ENCODE measurements at places on chromosomes 12 and 14. TPM values are rescaled to one million over a fixed set of nuclear protein-coding genes. Genes with fewer than 3 reads are reported as not detected.

Gene PARP11
- 10.4 TPM for total RNA-seq

GRCh38 chr12:15146585-15146984 lies 74.6 kb downstream of the RERG start:
- no peaks in the 10 kb centered on the region for H3K27me3 ChIP-seq
- no peaks in the 10 kb centered on the region for H3K4me1 ChIP-seq
- no peak for DNase-seq
- H3K27ac ChIP-seq, result no peak overlapping the region

DNA sequence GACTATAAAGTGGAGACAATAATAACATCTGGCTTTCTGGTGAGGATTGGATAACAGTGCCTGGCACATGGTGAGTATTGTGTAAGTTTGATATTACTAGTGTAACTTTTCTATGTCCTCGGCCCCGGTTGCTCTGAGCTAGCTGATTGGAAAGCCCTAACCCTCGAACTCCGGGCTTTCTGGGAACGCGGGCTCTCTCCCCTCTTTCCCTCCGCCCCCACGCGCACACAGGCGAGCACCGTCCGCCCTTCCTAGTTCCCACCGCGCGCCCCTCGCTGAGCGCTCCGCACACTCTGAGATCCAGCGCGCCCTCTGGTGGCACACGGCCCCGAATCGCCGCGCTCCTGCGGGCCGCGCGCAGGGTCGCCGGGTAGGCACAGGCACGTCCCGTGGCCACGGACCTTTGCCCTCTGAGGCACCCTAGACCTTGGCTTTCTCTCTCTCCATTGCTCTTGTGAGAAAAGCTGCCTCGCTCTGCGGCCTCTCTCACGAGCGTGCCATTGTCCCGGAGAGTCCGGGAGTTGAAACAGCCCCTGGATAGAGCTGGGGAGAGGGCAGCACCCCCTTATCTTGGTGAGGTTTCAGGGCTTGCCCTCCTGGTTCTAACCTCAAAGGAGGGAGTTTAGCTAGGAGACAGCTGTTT lies 23.2 kb upstream of the ESRRB start:
- H3K27ac ChIP-seq, result no peak overlapping the region
- DNase-seq, result peak; percentile 21
- H3K36me3 ChIP-seq, result no peaks in the 10 kb centered on the region
- peak overlapping the region; percentile 33 for H3K4me3 ChIP-seq
- H3K27me3 ChIP-seq, result peaks cover 8% of the 10 kb centered on the region

DNA sequence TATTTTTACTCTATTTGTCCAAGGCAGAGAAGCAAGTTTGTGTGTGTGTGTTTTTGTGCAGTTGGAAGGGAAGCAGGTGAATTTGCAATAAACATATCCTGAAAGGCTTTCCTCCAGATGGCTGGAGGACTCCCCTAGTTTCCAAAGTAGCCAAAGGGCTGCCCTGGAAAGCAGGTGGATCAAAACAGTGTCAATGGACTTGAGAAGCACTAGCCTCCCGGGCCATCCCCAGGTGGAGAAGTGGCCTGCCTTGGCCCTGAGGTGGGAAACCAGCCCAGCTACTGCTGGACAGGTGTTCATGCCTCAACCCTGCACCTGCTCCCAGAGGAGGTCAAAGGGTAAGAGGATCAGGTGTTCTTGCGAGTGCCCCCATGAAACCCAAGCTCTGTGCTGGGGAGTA lies 1046.9 kb downstream of the VRK1 start:
- no peaks in the 10 kb centered on the region for H3K36me3 ChIP-seq
- H3K27me3 ChIP-seq, result no peaks in the 10 kb centered on the region
- DNase-seq, result no peak
- H3K27ac ChIP-seq, result no peak overlapping the region
- H3K4me1 ChIP-seq, result no peaks in the 10 kb centered on the region

Gene APOF
- total RNA-seq, result not detected

DNA sequence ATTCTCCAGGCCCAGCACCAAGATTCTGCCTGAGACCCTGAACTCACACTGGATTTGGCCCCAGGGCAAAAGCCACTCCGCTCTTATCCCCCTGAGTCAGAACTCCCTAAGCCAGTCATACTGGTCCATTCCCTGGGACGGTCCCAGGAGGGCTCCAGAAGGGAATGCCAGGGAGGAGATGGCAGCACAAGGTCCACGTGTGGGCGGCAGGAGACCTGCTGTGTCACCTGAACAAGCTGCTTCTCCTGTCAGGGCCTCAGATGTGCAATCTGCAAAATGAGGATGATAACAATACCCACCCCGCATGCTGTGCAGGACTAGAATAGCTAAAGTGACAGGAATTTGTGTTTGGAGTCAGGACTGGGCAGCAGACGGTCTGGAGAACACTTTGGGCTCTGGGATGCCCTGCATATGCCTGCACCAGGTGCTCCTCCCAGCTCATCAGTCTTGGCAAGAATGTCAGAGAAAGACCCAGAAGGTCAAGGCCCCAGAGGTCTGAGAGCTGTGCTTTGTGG lies 40.3 kb downstream of the CMKLR1 start:
- H3K27ac ChIP-seq, result no peak overlapping the region
- no peak for DNase-seq
- H3K36me3 ChIP-seq, result no peaks in the 10 kb centered on the region
- H3K4me1 ChIP-seq, result peaks cover 11% of the 10 kb centered on the region
- no peak overlapping the region for H3K4me3 ChIP-seq
- no peaks in the 10 kb centered on the region for H3K27me3 ChIP-seq

- H3K27me3 ChIP-seq, result no peaks in the 10 kb centered on the region
- H3K27ac ChIP-seq, result no peak overlapping the region
- DNase-seq, result no peak
- peaks cover 30% of the 10 kb centered on the region for H3K36me3 ChIP-seq
These were observed 14.4 kb upstream of the ATF1 start for GRCh38 chr12:50749459-50749882.

GRCh38 chr12:120554678-120555077 lies 20.5 kb downstream of the RNF10 start:
- DNase-seq, result no peak
- H3K27me3 ChIP-seq, result no peaks in the 10 kb centered on the region
- H3K4me3 ChIP-seq, result no peak overlapping the region
- no peak overlapping the region for H3K27ac ChIP-seq

DNA sequence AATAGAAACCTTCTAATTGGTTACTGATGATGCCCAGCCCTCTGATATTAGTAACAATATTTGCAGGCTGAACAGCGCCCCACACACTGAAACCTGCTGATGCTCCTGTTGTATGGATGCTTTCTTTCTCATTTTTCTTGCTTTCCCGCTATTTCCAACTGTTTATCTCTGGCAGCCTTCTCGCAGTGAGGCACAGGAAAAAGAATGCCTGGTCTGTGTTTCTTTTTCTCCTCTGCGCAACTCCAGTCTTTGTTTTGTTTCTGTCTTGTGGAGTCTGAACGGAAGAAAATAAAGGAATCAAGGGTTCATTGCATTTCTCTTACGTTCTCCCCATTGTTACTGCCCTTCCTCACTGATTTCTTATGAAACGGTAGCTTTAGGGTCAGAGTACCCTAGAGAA lies 451.2 kb downstream of the EGLN3 start:
- no peaks in the 10 kb centered on the region for H3K27me3 ChIP-seq
- H3K27ac ChIP-seq, result no peak overlapping the region

DNA sequence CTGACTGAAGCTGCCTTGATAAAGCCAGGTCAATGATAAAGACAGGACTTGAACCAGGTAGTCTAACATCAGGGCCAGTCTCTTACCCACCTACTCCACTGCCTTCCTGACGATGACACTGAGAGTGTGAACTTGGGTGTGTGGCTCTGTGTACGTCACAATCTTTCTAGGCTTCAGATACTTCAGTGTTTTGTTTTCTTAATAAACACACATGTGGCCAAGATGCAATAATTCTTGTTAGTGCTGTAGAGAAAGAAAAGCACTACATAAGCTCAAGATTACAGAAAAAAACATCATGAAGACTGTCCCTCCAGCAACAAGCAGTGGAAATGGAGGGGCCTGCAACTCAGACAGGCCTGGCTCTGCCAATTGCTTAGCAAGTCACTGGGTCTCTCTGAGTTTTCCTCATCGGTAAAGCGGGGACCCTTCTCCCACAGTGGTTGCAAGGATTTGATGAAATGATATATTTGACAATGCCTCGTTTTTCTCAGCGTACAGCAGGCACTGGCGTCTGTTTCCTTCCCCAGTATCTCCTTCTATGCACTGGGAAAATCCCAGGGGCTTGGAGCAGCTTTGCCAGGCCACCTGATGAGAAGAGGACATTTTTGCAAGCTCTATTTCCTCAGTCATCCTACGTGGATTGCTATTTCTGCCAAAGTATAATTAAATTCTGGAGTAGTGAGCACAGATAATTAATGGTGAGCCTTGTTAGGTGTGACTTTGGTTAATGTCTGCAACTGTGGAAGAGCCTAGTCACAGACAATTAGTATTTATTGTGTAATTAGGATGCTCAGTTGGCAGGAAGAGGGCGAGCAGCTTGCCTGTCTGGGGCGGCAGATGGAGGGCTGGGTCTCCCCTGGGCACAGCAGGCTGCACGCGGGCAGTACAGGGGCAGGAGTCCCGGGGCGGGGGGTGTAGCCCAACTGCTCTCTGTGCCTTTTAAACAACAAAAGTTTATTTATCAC lies 55.8 kb upstream of the CHGA start:
- H3K4me3 ChIP-seq, result no peak overlapping the region
- H3K27ac ChIP-seq, result no peak overlapping the region
- H3K27me3 ChIP-seq, result no peaks in the 10 kb centered on the region

Gene MYBPC1
- total RNA-seq, result not detected

- H3K27ac ChIP-seq, result peak overlapping the region; percentile 25
- peaks cover 25% of the 10 kb centered on the region for H3K4me1 ChIP-seq
- no peaks in the 10 kb centered on the region for H3K36me3 ChIP-seq
- H3K4me3 ChIP-seq, result no peak overlapping the region
These were observed 211.5 kb downstream of the PHLDA1 start for GRCh38 chr12:75820071-75820470.

GRCh38 chr12:46402451-46402850 lies 29.9 kb upstream of the SLC38A2 start:
- H3K27ac ChIP-seq, result peak overlapping the region; percentile 81
- no peaks in the 10 kb centered on the region for H3K36me3 ChIP-seq
- peaks cover 49% of the 10 kb centered on the region for H3K4me1 ChIP-seq
- no peak overlapping the region for H3K4me3 ChIP-seq

DNA sequence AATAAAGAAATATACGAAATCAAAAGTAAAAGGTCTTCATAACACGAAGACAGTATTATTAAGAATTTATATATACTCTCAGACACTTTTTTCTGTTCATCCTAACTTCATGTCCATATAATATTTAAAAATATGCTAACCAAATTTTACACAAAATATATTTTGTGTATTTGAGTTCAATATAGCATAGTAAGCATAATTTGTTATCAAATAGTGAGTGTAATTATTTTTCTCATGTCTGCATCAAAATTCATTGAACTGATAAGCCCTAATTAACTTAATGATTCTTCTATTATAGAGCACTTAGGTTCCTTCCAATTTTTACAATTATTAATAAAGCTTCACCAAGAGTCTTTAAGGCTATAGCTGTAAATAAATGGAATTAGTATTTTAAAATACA lies 99.7 kb upstream of the SYT1 start:
- H3K4me1 ChIP-seq, result no peaks in the 10 kb centered on the region
- no peak overlapping the region for H3K27ac ChIP-seq
- H3K36me3 ChIP-seq, result no peaks in the 10 kb centered on the region
- H3K4me3 ChIP-seq, result no peak overlapping the region
- no peaks in the 10 kb centered on the region for H3K27me3 ChIP-seq

Gene EFS
- 6.5 TPM for total RNA-seq

- peaks cover 3% of the 10 kb centered on the region for H3K4me1 ChIP-seq
- no peaks in the 10 kb centered on the region for H3K27me3 ChIP-seq
- no peak overlapping the region for H3K4me3 ChIP-seq
- H3K36me3 ChIP-seq, result no peaks in the 10 kb centered on the region
- no peak for DNase-seq
These were observed 45.6 kb upstream of the SGPP1 start for GRCh38 chr14:63773504-63773903.

GRCh38 chr12:48602192-48602989 lies 32.5 kb upstream of the LALBA start:
- no peaks in the 10 kb centered on the region for H3K27me3 ChIP-seq
- H3K36me3 ChIP-seq, result no peaks in the 10 kb centered on the region
- no peaks in the 10 kb centered on the region for H3K4me1 ChIP-seq

Gene OTOGL
- total RNA-seq, result 0.53 TPM

GRCh38 chr12:85874031-85874461 lies at the start of gene NTS:
Gene NTS, plus strand, starts transcription at chr12:85874295. Its CDS starts 109 bp downstream, at chr12:85874404.
- no peaks in the 10 kb centered on the region for H3K36me3 ChIP-seq
- H3K4me1 ChIP-seq, result no peaks in the 10 kb centered on the region
- no peak for DNase-seq
- H3K27me3 ChIP-seq, result no peaks in the 10 kb centered on the region

DNA sequence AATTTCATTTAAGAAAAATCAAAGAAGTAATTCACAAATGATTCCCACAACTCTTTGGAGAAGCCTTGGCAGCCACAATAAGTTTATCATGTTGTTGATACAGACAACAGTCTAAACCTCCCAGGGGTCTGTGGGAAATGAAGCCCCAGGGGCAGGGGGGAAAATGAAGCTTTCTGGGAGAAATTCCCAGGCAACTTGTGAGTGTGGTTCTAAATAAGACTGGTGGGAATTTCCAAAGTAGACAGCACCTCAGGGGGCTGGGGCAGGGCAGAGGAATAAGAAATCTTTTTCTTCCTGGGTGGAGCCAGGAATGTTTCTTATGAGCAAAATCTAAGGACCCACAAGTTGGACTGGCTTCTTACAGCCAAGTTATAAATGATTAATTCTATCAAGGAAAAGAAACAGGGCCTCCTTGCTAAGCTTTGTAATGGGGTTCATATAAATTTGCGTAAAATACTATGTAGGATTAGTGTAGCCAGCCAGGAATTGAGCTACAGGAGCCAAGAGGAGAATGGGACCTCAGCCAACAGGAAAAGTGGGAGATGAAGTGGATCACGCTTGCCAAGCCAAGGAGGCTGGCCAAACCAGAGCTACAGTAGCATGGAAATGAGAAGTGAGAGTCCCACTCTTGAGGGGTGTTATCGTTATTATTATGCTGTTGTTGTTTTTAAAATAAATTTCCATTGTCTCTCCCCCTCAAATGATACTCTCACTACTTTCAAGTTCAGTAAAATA lies 182.9 kb upstream of the FAR2 start:
- H3K4me3 ChIP-seq, result no peak overlapping the region
- no peaks in the 10 kb centered on the region for H3K27me3 ChIP-seq
- H3K4me1 ChIP-seq, result peaks cover 3% of the 10 kb centered on the region
- DNase-seq, result peak; percentile 77

GRCh38 chr12:46357438-46358324 lies 14.9 kb downstream of the SLC38A2 start:
- no peak overlapping the region for H3K27ac ChIP-seq
- H3K27me3 ChIP-seq, result no peaks in the 10 kb centered on the region
- H3K4me3 ChIP-seq, result no peak overlapping the region
- DNase-seq, result peak; percentile 67
- H3K4me1 ChIP-seq, result no peaks in the 10 kb centered on the region

DNA sequence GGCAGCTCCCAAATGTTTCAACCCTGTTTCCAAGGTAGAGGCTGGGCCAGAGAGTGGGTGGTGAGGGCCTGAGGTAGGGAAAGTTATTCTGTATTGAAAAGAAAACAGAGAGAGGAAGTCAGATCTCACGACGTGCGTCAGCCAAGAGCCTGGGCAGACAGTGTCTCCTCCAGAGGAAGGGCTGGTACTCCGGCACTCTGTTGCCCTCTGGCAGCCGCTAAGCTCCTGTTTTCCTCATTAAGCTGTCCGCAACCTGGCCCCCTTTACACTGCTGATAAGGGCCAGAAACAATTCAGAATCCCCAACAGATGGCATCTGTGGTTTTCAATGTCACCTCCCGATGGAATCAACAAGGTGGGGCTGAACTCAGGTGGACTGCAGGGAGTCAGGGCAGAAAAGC lies 26.0 kb upstream of the LTBP2 start:
- no peak overlapping the region for H3K4me3 ChIP-seq
- H3K27ac ChIP-seq, result no peak overlapping the region
- H3K27me3 ChIP-seq, result no peaks in the 10 kb centered on the region

GRCh38 chr12:64203775-64204174 lies 18.3 kb downstream of the KICS2 start:
- no peak for DNase-seq
- H3K4me1 ChIP-seq, result no peaks in the 10 kb centered on the region
- H3K4me3 ChIP-seq, result no peak overlapping the region
- H3K27ac ChIP-seq, result no peak overlapping the region
- H3K27me3 ChIP-seq, result no peaks in the 10 kb centered on the region
